Placental epithelial cell (primary cell): ENCODE measurements at places on chromosomes 11 and 22. TPM values are rescaled to one million over a fixed set of nuclear protein-coding genes. Genes with fewer than 3 reads are reported as not detected.

The C1QTNF5 gene
- total RNA-seq: under 0.01 TPM in 1 of 2 replicates, not detected in the other

The KRTAP5-7 gene
- under 0.01 TPM in 1 of 2 replicates, not detected in the other for total RNA-seq

The GLYAT gene
- 0.65 TPM in 1 of 2 replicates, not detected in the other for total RNA-seq

The PIK3IP1 gene
- total RNA-seq: 3.8 and 22.0 TPM in 2 replicates

The NCR3LG1 gene
- 0.39 and 1.4 TPM in 2 replicates for total RNA-seq

The CD3G gene
- total RNA-seq: not detected in 2 replicates

The CHEK2 gene
- 6.1 and 10.6 TPM in 2 replicates for total RNA-seq

The PIM3 gene
- total RNA-seq: 25.5 and 38.6 TPM in 2 replicates

The ZBTB16 gene
- 90.4 and 137 TPM in 2 replicates for total RNA-seq

The GLB1L2 gene
- total RNA-seq: under 0.01 and 0.54 TPM in 2 replicates

The KRTAP5-3 gene
- not detected in 2 replicates for total RNA-seq

The CCDC15 gene
- total RNA-seq: 3.5 and 5.1 TPM in 2 replicates

The KDM4D gene
- 0.39 and 0.65 TPM in 2 replicates for total RNA-seq

The STK33 gene
- under 0.01 TPM in 1 of 2 replicates, not detected in the other for total RNA-seq

The RIC8A gene
- 162 and 298 TPM in 2 replicates for total RNA-seq

The C22orf15 gene
- total RNA-seq: 0.39 and 0.54 TPM in 2 replicates

The SLC6A5 gene
- not detected in 2 replicates for total RNA-seq

The OR51E2 gene
- total RNA-seq: not detected in 2 replicates

The OR2AT4 gene
- not detected in 2 replicates for total RNA-seq

The COA4 gene
- total RNA-seq: 39.3 and 45.9 TPM in 2 replicates

The CRYBB2 gene
- 0.22 TPM in 1 of 2 replicates, not detected in the other for total RNA-seq

The SCGB1C1 gene
- not detected in 2 replicates for total RNA-seq

The CECR2 gene
- total RNA-seq: not detected in 2 replicates

The TBCEL gene
- total RNA-seq: 14.2 and 16.9 TPM in 2 replicates

The SMIM38 gene
- 0.39 TPM in 1 of 2 replicates, not detected in the other for total RNA-seq

The HEPACAM gene
- not detected in 2 replicates for total RNA-seq

The GAB4 gene
- not detected in 2 replicates for total RNA-seq

The APOBEC3A gene
- total RNA-seq: not detected in 2 replicates

The CRYAB gene
- total RNA-seq: 19.2 and 33.7 TPM in 2 replicates
